Naive thymus-derived CD4-positive, alpha-beta T cell (primary cell): ENCODE measurements at places on chromosomes 12 and 14.

DNA sequence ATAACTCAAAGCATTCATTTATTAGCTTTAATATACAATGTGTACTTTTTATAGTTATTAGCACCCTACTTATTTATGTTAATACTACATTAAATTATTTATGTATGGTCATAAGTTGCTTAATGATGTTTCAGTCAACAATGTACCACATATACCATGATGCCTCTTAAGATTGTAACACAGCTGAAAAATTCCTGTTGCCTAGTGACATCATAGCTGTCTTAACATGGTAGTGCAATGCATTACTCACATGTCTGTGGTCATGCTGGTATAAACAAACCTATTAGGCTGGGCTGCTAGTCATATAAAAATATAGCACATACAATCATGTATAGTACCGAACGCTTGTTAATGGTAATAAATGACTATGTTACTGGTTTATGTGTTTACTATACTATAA is 120.4 kb downstream of the ANO6 start:
- no peak for DNase-seq

GRCh38 chr12:96107236-96107635 is 71.8 kb upstream of the LTA4H start:
- no peak for DNase-seq

DNA sequence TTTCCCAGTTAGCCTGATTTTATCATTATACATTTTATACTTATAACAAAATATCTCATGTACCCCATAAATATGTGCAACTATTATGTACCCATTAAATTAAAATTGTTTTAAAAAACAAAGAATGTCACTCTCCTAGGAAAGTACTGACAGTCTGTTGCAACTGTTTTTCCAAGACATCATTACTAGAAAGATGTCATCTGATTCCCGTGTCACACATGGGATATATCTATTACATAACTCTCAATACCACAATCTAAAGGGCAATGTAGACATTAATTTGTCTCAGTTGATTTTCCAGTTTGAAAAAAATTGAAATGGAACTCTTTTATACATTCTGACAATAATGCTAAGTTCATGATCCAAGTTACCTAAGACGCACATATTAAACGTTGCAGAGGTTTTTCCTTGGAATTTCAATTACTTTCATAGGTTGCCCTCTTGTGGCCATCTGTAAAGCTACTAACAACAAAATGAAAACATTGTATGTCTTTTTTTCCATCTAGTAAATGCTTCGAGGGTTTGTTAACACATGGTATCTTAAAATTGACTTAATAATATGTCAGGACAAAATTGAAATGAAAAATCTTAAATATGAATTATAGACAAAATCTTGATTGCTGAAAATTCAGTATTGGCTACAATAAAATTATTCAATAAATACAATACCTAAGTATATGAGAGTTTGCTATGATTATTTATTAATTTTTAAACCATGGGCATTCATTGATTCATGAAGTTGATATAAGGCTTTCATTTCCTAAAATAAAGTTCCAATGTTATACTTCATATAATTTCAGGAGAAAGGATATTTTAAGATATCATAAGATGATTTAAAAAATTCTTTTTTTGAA is 131.6 kb downstream of the PPFIA2 start:
- no peak for DNase-seq

- DNase-seq, result no peak
Observed at GRCh38 chr12:47223031-47223847, 143.5 kb upstream of the AMIGO2 start.

DNA sequence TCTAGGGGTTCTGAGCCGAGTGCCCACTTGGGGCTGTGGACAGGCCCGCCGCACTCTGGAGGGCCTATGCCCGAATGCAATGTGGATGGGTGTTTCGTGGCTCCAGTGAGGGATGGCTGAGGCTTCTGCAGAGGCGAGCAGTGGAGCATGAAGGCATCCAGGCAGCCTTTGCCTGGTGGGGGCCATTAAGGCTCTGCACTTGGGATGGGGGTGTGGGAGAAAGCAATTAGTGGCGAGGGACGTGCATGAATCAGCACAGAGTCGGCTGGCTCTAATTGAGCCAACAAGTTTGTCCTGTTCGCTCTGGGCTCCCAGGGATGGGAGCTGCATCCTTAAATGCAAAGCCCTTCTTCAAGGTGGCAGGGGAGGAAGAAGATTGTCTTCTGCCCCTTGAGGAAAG is 346.9 kb upstream of the FKBP4 start:
- no peak for DNase-seq

DNA sequence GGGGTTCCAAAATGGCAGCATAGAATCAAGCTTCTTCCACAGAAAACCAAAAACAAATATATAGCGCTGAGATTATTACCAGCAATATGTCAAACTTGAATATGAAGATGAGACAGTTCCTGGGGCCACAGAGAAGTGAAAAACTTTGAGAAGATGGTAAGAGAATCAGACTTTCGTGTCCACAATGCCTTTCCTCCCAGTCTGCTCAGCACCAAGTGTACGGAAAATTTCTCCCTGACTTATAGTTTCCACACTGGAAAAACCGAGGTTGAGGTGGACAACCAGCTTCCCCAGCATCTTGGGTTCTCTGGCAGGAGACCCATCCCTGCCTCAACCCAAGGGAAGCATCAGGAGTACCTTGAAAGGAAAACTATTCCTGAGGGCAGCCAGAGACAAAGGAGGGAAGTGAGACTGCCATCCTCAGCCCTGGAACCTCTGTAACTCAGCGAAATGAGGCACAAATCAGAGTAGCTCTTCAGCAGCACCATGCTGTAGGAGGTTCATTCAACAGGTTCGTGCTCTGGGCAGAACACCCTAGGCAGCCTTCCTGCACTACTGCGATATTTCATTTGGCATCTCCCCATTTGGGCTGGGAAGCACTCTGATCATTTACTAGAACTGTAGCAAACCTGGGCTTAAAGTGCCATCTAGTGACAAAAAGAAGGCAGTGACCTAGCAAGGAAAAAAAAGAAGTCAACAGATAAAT is 52.4 kb upstream of the CAPRIN2 start:
- peak; percentile 20 for DNase-seq

- DNase-seq, result no peak
Observed at GRCh38 chr14:105844047-105844630, 317.8 kb downstream of the TMEM121 start.

DNA sequence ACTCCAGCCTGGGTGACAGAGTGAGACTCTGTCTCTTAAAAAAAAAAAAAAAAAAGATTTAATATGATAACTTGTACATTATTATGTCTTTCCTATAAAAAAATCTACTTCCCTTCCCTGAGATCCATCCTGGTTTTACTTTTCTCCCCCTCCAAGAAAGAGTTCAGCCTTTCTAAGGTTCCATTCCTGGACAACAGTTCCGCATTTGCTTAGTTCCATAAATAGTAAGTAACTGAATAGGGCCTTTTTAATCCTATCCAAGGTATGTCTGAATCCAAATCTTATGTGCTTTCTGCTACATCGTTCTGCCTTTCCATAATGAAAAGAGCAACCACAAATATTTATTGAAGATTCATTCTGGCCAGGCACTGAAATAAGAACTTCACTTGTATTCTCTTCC is 187.8 kb downstream of the DACT1 start:
- no peak for DNase-seq

DNA sequence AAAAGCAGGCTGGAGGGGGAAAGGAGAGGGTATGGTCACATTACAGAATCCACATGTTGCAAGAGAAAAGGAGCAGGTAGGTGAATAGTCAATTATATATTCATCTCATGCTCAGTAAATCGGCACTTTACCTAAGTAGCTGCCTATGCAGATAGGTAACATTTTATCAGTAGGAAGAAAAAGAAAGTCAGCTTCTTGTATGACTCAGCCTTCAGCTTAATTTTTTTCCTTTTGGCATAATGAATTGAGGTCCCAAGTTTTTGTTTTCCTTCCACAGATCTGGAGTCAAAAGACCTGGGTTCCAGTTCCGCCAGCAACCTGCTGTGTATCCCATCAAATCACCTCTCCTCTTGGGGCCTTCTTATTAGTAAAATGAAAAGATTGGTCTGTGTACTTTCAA is 6.0 kb upstream of the ACSM4 start:
- no peak for DNase-seq

- DNase-seq, result no peak
Observed at GRCh38 chr12:3328081-3328480, 162.9 kb upstream of the PRMT8 start.
